ENCODE measurements at places on chromosomes 2 and 18. TPM values are rescaled to one million over a fixed set of nuclear protein-coding genes. Genes with fewer than 3 reads are reported as not detected.
A peak's percentile ranks its signal among the peaks of the same experiment; 100 is the strongest.

Gene IL1RL2
- polyA plus RNA-seq = 1.8 TPM

- DNase-seq = no peak
These were observed 14.9 kb upstream of the ZDBF2 start for GRCh38 chr2:206259376-206260187.

Gene ASB3
- polyA plus RNA-seq = 8.0 TPM

- DNase-seq = no peak
These were observed 131.0 kb downstream of the CCDC85A start for GRCh38 chr2:56314796-56315195.

DNA sequence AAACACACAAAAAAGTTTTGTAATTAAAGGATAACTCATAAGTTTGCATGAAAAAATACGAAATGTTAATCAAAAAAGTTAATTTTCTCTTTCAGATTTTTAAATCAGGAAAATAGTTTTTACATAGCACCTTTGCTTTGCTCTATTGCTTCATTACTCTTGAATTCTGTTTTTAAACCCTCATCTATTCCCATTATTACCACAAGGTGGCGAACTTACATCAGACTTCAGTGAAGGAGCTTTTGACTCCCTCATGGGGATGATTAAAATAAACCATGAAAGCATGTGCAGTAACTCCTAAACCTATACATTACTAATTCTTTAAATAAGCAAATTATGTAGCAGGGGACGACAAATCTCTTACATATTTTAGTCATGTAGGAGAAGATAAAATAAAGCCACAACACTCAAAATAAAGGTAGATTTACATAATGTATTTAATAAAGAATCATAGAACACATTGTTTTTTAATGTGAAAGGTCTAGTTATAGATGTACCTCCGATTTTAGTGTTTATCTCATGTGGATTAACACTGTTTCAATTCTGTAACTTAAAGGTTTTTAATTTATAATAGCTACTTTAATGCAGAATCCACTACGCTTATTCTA lies 105.2 kb downstream of the NETO1 start:
- no peak for DNase-seq

- peak; percentile 95 for DNase-seq
These were observed 56.5 kb upstream of the CREB1 start for GRCh38 chr2:207473049-207473930.

DNA sequence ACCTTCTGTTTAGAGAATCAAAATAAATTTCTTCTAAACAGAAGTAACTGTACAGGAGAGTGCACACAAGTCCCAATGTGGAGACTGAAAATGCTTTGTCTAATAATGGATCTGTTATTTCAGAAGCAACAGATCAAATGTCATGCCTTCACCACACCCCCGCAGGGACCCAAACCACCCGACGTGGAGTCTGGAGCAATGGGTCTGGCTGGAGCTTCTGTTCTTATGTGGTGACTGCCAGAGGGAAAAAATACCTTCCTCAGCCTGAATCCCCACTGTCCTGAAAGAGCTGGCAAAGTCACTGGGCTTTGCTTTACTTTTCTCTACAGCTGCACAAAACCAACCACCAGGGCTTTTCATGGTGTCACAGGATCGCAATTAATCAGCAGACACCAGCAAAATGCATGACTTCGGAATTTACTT lies 119.0 kb upstream of the ZFP36L2 start:
- DNase-seq = peak; percentile 74

Gene PIEZO2
- polyA plus RNA-seq = 1.1 TPM

DNA sequence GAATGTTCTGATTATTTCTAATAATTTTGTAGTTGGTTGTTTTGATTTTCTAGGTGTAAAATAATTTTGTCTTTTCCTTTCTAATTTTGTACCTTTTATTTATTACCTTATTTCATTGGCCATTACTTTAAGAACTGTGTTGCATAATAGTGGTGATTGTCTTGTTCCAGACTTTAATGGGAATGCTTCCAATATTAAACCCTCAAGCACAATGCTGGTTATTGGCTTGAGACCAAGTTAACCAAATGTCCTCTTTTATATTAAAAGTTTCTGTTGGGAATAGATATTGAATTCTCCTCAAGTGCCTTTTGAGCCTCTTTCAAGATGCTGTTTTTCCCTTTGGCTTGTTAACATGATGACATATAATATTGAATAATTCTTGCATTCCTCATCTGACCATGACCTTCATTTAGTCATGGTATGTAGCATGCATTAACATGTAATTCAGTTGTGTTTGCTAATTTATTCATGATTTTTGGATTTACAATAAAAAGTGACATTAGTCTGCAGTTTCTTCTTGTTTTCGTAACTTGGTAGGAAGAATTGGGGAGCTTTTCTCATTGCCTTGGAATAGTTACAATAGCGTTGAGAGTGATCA lies 141.7 kb downstream of the DIS3L2 start:
- no peak for DNase-seq

Gene MATN3
- 2.3 TPM for polyA plus RNA-seq

- peak; percentile 39 for DNase-seq
These were observed 5.7 kb downstream of the CCL20 start for GRCh38 chr2:227819398-227819697.

DNA sequence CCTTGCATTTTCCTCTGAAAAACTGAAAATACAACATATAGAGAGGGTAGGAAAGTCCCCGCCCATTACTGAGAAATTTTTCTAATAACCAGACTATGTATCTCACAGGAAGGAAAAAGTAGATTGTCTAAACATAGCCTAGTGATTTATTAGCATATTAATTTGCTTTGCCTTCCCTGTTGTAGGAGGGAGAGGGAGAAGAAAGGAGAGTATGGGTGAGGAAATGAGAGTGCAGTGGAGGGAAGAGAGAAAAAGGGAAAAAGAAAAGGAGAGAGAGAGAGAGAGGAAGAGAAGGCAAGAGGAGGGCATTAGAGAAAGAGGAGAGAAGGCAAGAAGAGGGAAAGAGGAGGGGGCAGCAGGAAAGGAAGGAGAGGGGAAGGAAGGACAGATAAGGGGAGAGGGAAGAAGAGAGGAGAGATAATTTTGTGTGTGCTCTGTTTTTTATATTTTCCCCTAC lies 3.6 kb upstream of the KYNU start:
- no peak for DNase-seq

Gene CDH20
- polyA plus RNA-seq = 0.30 TPM

- no peak for DNase-seq
These were observed 73.1 kb downstream of the EIF2AK3 start for GRCh38 chr2:88554189-88554588.

Gene CTNNA2
- 0.47 TPM for polyA plus RNA-seq

DNA sequence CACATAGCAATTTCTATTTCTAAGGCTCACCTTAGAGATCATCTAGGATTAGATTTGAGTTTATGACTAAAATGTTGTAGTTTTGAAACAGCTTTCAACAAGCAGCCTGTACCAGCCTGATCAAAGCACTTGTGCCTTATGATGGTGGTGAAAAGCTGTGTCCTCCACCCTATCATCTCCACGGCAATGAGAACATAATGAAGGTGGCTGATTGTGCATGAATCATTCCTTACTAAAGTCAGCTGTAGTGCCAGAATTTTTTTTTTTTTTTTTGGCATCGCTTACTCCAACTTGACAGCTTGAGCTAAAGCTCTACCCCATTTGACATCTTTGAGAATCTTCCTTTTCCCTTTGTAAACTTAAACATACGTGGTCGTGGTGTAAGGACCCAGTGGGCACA lies 86.0 kb downstream of the DCC start:
- no peak for DNase-seq

DNA sequence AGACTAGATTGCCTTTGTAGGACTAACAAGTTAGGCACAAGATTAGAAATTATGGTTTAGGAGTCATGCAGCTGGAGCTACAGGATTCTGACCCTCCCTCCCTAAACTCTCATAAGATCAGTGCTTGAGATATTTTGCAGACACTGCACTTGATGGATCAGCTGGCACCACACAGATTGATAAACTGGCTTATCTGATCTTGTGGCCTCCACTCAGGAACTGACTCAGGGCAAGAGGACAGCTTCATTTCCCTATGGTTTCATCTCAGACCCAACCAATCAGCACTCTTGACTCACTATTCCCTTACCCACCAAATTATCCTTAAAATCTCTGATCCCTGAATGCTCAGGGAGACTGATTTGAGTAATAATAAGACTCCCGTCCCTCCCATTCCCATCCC lies 152.3 kb downstream of the DIS3L2 start:
- DNase-seq = no peak

Gene LHCGR
- not detected for polyA plus RNA-seq

GRCh38 chr18:8287196-8287885 lies 321.9 kb upstream of the RAB12 start:
- no peak for DNase-seq

- no peak for DNase-seq
These were observed 473.9 kb upstream of the SYT4 start for GRCh38 chr18:43751203-43751602.

DNA sequence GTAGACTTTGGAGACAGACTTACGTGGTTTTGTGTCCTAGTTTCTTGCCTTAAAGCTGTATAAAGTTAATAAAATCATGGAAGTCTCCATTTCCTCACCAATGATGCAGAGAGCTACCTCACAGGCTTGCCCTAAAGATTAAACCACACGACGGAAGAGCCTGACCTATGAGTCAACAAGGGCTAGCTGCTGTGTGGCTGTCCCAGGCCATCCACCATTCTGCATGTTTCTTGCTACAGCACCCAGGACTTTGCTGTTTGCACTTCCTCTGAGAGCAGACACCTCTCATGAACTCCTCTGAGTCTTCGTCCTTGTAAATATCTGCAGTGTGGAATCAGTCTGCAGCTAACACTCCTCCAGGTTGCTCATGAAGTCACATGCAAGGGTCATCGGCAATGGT lies 160.0 kb upstream of the TRIB2 start:
- DNase-seq = no peak

DNA sequence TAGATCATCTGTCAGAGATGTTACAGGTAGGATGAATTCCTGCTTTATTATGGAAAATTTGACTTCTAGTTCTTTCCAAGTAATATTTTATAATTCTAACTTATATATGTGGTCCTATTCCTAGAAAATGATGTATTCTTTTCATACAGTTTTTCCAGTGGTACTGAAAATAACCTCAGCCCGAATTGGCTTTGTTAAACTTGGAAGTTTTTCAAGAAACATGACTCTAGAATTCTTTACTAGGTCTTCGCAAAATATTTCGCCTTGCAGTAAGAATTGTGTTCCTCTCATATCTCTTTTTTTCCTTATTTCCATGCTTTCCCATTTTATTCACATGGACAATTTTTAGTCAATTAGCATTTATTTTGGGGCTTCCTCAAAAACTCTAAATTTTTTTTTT lies 60.5 kb downstream of the BMPR2 start:
- no peak for DNase-seq

DNA sequence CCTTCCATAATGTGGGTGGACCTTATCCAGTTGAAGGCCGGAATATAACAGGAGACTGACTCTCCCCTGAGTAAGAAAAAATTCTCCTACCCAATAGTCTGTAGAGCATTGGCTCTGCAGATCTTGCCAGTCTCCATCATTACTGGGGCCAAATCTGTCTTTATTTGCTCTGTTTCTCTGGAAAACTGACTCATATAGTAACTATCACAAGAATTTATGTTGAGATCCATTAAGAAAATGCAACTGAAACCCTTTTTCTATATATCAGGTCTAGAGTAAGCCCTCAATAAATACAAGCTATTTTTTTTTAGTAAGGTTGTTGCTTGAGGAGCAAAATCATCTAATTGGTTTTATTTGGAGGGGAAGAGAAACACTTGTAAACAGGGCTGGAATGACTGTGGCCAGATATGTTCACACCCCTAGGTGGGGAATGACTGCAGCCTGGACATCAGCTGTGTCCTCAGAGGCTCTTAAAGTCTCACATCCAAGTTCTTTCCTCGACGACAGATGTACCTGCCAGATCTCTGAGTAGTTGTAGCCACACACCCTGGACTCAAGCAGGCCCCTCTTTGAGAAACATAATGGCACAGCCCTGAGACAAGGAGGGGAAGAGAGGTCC lies 339.7 kb downstream of the TNS1 start:
- DNase-seq = no peak

- no peak for DNase-seq
These were observed 156.3 kb downstream of the DOCK10 start for GRCh38 chr2:224885836-224886547.

Gene MC2R
- polyA plus RNA-seq = not detected

- DNase-seq = no peak
These were observed 192.2 kb downstream of the PLCL1 start for GRCh38 chr2:197996583-197996982.

DNA sequence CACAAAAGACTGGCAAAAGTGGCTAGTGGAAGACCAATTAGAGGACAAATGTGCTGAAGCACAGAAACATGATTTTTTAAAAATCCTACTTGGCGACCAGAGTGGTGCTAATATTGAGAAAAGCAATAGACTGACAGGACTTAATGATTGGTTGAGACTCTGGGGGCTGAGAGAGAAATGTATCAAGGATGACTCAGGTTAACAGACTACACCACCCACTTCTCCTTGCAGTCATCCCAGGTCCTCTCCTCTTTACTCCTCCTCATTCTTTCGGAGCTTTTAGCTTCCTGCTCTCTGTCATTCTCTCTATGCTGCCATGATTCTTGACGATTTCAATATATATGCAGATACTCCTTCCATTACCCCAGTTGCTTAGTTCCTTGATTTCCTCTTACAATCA lies 54.6 kb upstream of the CYTIP start:
- no peak for DNase-seq

- peak; percentile 76 for DNase-seq
These were observed 224.9 kb downstream of the INSIG2 start for GRCh38 chr2:118312969-118313756.

DNA sequence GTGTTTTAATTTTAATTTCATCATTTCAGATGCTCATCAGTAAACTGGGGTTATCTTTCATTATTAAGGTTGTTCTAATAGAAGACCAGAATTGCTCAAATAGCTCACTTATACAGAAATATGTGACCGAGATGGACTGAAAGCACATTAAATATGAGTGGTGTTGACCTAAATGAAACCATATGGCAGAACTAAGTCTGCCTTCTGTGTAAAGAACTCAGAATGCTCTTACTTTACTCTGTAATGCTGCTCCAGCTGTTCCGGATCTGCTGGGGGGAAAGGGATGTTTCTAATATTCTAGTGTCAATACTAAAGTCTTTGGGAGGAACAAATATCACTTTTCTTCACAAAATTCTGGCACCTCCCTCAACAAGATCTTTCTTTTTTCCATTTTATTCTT lies 131.0 kb downstream of the DPP4 start:
- DNase-seq = peak; percentile 22

- DNase-seq = no peak
These were observed 26.2 kb downstream of the INPP1 start for GRCh38 chr2:190369635-190370034.

DNA sequence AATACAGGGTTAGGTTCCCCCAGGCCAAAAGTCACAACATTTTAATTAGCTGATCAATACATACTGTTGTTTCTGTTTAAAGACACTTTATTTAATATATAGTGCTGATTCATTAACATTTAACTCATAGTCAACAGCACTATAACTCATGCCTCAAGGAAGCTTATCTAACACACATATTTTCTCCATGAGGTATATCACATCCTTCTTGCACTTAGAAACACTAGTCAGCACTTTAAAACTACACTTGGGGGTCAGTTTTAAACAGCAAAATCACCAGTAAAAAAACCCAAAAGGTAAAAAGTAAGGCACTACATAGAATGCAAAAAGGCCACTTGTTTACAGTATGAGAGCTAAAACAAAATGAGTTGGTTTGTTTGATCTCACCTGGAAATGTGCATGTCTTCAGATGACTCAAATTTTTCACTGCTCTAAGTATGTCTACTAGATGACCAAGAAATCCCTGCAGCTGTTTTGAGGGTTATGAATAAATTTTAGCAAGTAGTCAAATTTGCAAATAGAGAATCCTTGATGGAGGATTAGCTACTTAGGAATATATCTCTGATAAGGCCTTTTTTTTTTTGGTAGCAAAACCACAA lies 54.1 kb upstream of the EPB41L5 start:
- no peak for DNase-seq
